ENCODE measurements at places on chromosomes 11 and 22.

- DNase-seq: no peak
These were observed 108.5 kb downstream of the MICAL2 start for GRCh38 chr11:12218909-12219308.

GRCh38 chr11:17443926-17444690 lies 32.5 kb downstream of the ABCC8 start:
- no peak for DNase-seq

- DNase-seq: no peak
These were observed 1.6 kb downstream of the TMEM132A start for GRCh38 chr11:60925868-60926267.

DNA sequence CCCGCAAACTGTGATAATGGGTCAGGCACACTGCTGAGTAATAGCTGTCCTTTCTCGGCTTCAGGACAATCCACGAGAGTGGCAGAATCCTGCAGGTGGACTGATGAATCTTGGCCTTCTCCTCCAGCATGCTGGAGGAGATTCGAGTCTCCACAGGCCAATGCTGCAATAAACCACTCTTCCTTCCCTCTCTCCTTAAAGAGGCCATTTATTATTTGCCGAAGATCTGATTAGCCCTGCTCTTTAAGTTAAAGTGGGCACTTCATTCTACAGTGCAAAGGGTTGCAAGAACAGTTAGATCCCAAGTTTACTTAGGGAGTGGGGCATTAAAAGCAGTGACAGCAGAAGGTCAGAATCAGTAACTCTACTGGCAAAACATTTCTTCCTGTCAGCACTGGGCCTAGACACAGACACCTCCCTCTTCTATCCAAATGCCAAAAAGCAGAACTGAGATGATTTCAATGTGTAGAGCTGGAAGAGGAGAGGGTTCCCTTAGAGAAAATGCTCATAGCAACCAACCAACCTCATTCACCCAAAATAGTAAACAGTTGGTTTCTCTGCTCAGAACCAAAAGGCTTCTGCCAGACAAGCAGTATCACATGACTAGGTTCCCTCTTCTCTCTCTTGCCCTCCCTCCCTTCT lies 121.7 kb downstream of the SGSM3 start:
- DNase-seq: no peak

DNA sequence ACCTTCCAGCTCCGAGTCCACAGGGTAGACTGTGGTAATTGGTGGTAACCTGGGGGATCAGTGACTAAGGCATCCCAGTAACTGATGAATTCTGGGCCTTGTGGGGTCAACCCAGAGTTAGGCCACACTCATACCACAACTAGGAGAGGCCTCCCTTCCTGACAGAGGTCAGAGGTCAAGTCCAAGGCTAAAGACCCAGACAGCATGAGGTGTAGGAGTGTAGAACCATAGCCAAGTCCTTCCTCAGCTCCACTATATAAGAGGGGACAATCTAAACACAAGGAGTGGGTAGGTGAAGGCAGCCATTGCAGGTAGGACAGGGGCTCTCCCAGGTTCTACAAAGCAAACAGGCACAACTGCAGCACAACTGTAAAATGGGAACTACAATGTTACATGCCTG lies 4.6 kb downstream of the AP1B1 start:
- DNase-seq: no peak

All from cortex of kidney (tissue), 1 donor.